ENCODE measurements at places on chromosomes 1 and 21.

GRCh38 chr1:25829046-25829445 lies 9.3 kb downstream of the MTFR1L start:
- no peak for DNase-seq

DNA sequence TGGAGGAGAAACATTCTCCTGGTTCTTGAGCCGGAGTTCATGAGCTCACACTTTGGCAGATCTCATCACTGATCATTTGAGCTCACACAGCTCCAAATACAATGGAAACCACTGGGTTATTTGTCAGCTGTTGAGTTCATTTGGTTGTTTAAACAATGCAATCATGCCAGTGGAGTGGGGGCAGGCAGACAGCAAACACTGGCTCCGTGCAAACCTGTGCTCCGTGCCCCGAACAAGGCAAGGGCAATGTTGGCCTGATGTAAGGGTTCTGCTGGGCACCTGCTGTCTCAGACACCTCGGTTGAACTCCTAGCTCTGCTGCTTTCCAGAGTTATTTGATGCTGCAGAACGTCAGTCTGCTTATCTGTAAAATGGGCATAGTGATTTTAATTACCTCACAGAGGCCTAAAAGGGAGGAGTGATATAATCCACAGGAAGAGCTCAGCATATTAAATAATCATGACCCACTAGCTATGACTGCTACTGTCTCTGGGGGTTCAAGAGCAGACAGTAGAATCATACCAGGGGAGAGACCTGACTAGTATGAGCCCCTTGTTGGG lies 20.0 kb upstream of the CLIC6 start:
- no peak for DNase-seq

- DNase-seq = no peak
Measured at GRCh38 chr1:201429736-201430501, 8.4 kb upstream of the TNNI1 start.

DNA sequence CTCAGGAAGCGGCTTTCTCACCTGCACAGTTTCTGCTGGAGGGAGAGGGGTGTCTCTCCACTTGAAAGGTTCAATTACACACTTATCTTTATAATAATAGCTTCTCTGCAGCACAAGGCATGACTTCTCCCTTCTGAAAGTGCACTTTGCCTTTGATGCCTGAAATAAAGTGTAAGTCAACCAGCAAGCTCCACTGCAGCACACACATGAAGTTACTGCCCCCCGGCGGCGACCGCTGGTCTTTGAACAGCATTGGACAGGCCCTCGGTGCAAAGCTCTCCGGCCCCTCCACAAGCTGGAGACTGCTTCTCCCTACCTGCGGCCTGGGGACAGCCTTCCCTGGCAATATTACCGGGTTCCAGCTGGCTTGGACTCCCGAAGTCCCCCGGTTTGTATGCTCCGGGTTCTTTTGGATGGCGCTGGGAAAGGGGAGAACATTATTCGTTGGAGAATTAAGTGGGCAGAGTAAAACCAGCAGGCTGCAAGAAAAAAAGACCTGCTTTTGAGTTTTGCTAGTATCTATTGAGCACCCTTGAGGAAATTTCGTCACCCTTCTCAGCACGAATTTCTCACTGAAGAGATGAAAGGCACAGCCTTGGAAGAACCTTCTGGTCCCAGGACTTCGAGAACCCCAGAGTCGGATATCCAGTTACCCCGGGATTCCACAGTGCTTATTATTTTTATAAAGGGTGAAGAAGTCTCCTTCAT lies 11.8 kb downstream of the RCAN1 start:
- peak; percentile 40 for DNase-seq

DNA sequence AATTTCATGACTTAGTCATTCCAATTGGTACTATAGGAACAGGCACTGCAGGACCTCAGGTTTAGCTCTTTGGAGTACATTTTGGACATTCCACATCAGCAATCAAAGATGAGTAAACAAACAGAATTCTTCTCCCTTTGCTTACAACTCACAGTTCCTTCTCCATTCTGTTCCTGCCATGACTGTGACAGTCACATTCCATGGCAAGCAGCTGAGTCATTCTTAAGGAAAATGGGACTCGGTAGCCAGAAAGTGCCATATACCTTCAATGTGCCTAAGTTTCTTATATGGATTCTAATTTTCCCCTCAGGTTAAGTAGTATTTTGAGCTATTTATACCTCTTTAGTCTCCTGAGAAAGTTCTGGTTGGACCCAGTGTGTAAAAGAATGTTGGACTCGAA lies 25.6 kb downstream of the CRCT1 start:
- no peak for DNase-seq

GRCh38 chr21:45747233-45747766 lies 103.8 kb downstream of the PCBP3 start:
- no peak for DNase-seq

All from stimulated activated CD4-positive, alpha-beta T cell treated with anti-CD3 and anti-CD28 coated beads, Interleukin-1b, Interleukin-23, amount 100 ng/mL, for 4 hours (primary cell).